ENCODE measurements at places on chromosomes 7 and 10.

DNA sequence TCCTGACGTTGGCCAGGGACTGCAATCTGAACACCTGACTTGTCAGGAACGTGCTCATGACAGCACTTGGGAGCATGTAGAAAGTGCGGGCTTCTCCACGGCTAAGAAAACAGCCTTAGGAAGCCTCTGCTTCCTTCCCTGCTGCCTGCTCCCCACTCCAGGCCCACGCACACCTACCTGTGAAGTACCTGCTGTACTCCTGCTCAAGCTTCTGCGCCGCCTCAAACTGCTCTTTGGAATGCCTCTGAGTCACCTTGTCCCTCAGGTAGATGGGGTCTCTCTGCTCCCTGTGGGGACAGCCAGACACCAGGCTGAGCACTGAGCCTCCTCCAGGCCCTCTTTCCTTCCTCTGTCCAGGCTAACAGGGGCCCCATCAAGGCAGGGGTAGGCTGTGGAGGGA, 132.7 kb downstream of the DLG5 start:
- no peak for DNase-seq

DNA sequence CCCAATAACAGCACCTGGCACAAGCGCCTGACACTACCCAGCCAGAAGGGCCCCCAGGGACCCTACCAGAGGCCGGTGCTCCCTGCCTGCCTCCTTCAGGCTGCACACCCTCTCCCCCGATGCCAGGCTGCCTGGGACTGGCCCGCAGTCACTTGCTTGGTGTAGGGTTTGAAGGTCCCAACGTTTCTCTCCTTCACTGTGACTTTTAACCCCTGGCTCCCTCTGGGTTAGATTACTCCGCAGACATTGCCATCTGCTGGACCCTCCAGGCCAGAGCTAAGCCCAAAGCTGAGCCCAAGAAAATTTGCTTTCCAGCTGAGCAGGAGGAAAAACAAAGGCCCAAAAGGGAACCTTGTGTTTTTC, 6.9 kb downstream of the CDHR1 start:
- no peak for DNase-seq

DNA sequence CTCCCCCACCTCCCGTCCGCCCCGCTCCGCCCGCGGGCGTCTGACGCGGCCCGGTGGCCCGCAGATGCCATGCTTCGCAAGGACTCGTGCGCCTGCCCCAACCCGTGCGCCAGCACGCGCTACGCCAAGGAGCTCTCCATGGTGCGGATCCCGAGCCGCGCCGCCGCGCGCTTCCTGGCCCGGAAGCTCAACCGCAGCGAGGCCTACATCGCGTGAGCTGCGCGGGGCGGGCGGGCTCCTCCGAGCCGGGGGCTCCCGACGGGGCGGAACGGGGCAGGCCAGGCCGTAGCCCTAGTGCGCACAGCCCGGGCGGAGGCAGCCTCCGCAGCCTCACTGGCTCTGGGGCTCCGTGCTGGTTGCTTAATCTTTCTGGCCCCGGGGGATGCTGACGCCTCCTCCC, 2.8 kb downstream of the ASIC3 start:
- peak; percentile 45 for DNase-seq

DNA sequence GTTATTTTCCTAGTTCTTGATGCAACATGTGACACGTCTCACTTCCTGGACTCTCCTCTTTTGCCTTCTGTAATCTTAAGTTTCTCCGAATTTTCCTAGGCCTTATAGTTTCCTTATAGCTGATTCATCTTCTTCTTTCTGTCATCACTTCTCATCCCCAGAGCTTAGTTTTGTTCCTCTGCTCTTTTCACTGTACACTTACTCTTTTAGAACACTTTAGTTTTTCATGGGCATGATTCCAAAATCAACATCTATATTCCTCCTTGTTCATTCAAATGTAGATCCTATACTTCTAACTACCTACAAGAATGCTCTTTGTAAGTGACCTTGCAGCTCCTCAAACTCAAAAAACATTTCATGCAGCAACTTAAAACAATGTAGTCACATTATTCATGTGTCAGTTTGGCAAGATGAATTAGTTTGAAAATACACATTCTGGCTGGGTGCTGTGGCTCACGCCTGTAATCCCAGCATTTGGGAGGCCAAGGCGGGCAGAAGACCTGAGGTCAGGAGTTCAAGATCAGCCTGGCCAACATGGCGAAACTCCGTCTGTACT, 13.1 kb upstream of the SLC26A3 start:
- DNase-seq, result no peak

- DNase-seq, result no peak
Observed at GRCh38 chr10:119100434-119101238, 3.3 kb upstream of the DENND10 start.

DNA sequence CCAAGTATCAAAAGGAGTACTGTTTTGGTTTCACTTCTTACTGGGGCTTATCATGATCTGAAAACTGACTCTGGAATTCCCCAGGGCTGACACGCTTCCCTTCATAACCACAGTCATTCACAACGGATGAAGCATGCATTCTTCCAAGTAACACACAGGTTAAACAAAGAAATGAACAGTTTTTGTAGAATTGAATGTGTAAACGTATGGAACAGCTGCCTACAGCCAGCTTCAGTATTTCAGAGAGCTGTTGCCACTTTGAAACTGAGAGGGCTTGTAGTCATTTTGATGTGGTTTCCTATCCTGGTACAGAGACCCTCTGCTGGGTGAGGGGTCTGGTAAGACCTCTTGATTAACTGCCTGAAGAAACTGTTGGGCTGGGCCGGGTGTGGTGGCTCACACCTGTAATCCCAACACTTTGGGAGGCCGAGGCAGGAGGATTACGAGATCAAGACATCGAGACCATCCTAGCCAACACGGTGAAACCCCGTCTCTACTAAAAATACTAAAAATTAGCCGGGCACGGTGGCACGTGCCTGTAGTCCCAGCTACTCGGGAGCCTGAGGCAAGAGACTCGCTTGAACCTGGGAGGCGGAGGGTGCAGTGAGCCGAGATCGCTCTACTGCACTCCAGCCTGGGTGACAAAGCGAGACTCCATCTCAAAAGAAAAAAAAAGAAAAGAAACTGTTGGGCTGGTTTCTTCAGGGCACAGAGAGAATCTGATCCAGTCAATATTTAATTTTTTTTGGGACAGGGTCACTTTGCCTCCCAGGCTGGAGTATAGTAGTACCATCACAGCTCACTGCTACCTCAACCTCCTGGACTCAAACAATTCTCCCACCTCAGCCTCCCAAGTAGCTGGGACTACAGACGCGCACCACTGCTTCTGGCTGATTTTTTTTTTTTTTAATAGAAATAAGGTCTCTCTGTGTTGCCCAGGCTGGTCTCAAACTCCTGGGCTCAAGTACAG, 4.7 kb downstream of the NFE2L3 start:
- DNase-seq, result peak; percentile 51

- DNase-seq, result no peak
Observed at GRCh38 chr7:40283391-40283790, 148.6 kb downstream of the SUGCT start.

GRCh38 chr10:116296291-116296721, 23.3 kb upstream of the GFRA1 start:
- DNase-seq, result no peak

GRCh38 chr7:73437621-73438416, 4.2 kb downstream of the FZD9 start:
- no peak for DNase-seq

DNA sequence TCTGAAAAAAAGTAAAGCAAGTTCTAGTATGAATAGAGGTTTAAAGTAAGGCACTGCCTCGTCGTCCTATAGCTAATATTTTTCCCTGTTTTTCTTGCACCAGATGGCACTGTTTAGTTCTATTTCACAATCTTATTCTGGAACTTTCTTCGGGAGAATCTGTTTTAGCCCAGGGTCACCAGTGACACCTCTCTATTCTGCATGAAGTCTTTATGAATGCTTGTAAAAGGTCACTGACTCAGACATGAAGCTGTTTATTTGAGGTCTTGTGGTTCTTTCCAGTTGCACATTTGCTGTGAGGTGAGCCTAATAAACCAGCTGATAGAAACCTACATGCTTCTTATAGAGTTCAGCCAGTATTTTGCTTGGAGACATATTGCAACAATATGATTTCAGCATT, 444.3 kb downstream of the AUTS2 start:
- DNase-seq, result no peak

- no peak for DNase-seq
Observed at GRCh38 chr7:108083980-108084379, 46.2 kb downstream of the LAMB4 start.

DNA sequence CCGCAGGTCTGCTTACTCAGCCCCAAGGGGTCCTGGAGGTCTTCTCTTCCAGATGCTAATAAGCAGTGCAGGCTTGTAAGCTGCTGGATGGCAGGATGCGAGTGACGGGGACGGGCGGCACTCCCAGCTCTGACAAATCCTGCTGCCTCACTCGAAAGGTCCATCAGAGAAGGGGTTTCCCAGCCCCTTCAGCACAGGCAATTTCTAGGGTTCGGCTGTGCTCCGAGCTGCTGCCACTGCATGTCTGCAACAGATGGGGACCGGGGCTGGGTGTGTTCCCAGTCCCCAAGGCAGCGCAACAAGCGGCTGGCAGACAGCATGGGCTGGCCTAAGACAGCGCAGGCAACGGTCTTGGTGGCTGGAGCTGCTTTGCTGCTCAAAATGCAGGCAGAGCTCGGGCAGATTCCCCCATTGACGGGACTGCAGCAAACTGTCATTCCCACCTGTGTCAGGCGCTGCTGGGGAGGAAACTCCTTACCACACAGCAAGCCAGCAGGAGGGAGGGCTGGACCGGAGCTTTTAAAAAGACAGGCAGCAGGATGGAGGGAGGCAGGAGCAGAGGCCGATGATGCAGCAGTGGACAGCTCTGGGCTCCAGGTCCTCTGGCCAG, 62.4 kb downstream of the PRKAG2 start:
- DNase-seq, result no peak

DNA sequence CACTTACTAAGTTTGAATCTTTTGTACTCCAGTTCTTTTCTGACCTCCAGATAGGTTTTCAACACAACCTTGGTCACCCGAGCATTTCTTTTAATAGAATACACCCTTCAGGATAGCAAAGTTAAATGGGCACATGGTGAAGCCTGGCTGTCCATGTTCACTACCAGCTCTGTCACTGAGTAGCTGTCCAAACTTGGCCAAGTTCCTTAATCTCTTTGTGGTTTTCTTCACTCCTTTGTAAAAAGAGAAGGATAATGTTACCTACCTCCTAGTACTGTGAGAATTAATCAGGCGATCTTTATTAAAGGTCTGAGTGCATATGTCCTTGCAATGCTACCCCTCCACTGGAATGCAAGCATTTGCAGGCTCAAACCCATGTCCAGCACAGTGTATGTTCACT, 128.1 kb upstream of the PTPRZ1 start:
- no peak for DNase-seq

GRCh38 chr7:107907790-107908189, 16.8 kb downstream of the DLD start:
- no peak for DNase-seq

- DNase-seq, result no peak
Observed at GRCh38 chr10:971150-971542, 17.1 kb upstream of the GTPBP4 start.

GRCh38 chr10:124996854-124997215, 54.9 kb downstream of the ZRANB1 start:
- no peak for DNase-seq

GRCh38 chr7:130409067-130409711, 28.9 kb downstream of the CPA1 start:
- DNase-seq, result no peak

DNA sequence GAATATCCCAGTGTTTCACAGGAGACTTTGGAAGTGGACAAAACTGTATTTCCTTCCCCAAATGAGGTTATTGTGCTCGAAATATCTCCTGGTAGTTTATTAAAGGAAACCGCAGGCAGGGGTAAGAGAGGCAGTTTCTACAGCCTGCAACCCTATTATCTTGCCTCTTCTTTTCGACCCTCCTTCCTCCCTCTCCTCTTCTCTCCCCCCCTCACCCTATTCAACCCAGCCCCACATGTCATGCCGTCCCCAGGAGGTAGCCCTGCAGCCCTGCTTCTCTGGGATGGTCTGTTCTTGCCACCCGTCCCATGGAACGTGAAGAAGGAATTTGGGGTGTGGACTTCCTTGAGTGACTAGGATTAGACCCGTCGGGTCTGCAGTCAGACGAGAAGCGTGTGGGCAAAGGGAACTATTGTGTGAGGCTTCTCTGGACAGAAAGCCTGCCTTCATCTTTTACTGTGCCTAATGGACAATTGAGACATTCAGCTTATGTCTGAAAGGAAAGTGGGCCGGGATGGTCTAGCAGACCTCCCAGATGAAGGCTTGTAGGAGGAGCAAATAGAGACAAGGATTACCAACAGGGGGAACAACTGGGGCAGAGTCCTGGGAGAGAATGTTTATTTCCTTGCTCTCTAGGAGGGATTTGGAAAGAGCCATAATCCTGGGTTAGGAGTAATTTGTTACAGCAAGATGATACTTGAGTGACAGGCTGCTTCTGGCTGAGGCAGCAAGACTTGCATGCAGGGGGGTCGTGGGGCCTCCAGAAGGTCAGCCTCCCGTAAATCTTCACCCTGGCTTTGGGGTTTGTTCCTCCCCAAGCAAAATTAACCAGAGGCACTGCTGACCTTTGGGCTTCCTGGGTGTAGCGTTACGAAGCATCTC, 77.8 kb downstream of the TCF7L2 start:
- no peak for DNase-seq

DNA sequence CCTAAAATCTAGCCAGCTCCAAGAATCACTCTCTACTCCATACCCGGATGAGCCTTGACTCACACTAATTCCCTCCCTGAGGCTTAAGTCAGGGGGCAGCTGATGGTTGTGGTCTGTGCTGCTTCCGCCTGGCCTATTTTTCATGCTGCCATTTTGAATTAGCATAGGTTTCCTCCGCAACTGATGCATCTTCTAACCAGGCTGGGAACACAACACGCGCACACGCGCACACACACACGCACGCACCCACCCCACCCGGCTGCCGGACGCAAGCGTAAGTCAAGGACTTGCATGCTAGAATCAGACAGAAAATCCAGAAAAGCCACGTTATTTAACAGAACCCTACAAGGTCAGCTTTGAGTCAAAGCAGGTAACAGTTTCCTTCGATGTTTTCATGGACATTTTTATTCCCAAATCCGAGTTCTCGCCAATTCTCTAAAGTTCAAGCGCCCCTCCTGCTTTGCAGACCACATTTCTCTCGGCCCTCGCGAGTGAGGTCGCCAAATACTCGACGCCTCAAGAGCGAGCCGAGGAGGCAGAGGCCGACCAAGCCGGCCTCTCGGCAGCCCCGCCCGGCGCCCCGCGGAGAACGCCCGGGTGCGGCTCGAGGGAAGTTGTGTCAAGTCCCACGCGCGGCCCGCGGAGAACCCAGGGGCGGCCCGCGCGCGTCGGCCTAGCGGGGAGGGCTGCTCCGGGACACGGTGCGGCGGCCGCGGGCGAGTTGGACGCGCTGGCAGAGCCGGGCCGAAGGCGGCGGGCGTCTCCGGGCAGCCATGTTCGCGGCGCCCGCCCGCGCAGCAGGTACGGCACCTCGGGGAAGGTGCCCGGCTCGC, 961 bp downstream of the SCRN1 start:
- peak; percentile 10 for DNase-seq

DNA sequence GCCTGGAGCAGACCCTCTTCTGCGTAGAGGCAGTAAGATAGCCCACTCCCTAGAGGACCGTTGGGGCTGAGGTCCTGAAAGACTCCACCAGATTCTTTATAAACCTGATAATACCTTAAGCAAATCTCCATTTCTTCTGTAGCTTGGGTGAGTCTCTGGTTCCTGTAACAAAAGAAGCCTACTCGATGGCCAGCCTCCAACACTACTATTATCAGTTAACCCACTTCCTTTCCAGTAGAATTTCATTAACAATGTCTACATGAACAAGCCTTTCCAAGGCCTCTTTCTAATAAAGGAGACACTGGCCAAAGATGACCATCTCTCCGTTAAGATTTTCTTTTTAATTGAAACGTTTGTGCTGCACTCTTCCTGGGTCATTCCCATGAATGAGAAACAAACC, 201.7 kb upstream of the KCTD7 start:
- DNase-seq, result no peak

Data from activated CD4-positive, alpha-beta T cell treated with anti-CD3 and anti-CD28 coated beads, Interleukin-2, amount 50 U/mL, for 48 hours (primary cell).